ENCODE measurements at places on chromosomes 1 and 21.

- no peak for DNase-seq
Observed at GRCh38 chr1:192635041-192635440, 906 bp upstream of the RGS13 start.

DNA sequence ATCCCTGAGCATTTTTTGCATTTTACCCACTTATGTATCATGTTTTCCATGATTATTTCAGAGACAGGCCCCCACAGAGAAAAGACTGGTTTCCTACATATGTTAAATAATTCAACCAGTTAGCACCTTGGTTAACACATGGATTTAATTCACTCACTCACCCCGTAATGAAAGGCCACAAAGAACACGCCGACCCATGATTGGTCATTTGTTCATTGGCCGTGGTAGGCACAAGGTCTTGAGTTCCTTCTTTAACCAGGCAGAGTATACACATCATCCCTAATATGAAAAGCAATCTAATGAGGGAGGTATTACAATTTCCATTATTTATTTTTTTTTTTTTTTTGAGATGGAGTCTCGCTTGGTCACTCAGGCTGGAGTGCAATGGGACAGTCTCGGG lies 50.6 kb downstream of the RPS6KA1 start:
- no peak for DNase-seq

GRCh38 chr1:45429561-45430159 lies 61.3 kb downstream of the TESK2 start:
- DNase-seq = no peak

- DNase-seq = peak; percentile 98
Observed at GRCh38 chr1:84847253-84848250, 45.5 kb downstream of the LPAR3 start.

DNA sequence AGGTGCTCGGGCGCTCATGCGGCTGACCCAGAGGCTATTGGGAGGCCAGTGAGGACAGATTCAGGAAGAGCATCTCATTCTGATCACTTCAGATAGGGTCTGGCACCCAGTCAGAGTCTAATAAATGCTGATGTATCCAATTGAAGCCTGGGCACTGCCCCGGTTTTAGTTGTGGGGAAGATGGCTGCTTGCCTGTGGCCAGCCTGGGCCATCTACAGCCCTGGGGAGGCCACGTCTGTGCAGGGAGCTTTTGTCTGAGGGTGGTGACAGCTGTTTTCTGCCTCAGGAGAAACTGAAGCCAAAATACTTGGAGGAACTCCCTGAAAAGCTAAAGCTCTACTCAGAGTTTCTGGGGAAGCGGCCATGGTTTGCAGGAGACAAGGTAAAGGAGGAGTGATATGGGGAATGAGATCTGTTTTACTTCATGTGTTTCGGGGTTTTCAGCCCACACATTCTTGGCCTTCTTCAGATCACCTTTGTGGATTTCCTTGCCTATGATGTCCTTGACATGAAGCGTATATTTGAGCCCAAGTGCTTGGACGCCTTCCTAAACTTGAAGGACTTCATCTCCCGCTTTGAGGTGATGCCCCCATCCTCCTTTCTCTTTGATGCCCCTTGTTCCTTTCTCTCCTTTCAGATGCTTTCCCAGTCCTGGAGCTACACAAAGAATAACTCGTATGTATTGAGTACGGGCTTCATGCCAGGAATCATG lies 2.8 kb downstream of the GSTM5 start:
- DNase-seq = no peak

DNA sequence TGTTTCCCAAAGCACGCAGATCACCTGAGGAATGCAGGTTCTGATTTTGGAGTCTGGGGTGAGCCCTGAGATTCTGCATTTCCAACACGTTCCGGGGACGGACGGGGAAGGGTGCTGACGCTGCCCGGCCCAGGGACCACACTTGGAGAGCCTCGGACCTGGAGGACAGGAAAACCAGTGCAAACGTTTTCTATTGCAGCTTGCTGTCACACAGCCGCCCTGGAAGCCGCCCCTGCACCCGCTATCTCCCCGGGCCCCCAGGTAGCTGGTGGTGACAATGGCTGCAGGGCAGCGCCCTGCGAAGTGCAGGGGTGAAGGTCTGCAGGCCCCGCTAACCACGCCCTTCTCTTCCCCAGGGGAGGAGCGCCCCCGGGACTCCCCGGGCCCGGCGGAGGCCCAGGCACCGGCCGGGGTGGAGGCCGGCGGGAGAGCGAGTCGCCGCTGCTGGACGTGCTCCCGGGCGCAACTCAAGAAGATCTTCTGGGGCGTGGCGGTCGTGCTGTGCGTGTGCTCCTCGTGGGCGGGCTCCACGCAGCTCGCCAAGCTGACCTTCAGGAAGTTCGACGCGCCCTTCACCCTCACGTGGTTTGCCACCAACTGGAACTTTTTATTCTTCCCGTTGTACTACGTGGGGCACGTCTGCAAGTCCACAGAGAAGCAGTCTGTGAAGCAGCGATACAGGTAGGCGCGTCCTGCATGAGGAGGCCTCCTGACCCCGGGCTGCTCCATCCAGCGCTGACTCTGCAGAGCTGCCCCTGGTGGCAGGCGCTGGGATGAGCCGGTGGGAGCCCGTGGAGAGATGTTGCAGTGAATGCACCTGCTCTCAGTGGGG lies 142.0 kb upstream of the COA6 start:
- peak; percentile 86 for DNase-seq

DNA sequence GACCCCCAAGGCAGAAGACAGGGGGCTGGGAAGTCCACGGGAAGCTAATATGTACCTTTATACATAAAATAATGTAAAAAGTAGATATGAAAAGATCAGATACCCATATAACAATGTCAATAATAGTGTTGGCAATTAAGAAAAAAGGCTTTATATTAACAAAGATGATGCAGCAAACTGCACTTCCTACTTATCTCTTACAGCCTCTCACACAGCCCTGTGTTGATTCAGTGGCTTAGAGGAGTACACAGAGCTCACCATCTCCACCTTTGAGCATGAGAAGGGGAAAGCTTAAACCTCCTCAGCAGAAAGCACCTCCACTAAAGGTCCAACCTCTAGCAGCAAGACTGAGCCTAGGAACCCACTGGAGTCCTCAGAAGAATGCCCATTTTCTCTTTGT lies 7.2 kb upstream of the VSIG8 start:
- DNase-seq = peak; percentile 69

DNA sequence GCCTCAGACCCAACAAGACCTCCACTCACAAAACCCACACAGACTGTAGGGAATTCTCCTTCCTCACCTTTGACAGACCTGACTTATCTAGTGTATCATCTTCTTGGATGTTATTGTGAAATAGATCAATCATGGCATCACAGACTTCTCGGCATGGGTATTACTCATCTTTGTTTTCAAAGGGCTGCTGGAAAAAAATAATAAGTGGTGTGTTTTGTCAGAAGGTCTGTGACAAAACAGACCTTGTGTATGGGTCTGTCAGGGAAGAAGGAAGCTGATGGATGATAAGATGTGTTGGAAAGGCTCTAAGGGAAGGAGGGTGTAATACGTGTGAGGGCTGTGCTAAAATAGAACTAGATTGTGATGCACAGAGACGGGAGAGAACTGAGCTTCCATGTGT lies 13.9 kb upstream of the S100A7 start:
- DNase-seq = no peak

DNA sequence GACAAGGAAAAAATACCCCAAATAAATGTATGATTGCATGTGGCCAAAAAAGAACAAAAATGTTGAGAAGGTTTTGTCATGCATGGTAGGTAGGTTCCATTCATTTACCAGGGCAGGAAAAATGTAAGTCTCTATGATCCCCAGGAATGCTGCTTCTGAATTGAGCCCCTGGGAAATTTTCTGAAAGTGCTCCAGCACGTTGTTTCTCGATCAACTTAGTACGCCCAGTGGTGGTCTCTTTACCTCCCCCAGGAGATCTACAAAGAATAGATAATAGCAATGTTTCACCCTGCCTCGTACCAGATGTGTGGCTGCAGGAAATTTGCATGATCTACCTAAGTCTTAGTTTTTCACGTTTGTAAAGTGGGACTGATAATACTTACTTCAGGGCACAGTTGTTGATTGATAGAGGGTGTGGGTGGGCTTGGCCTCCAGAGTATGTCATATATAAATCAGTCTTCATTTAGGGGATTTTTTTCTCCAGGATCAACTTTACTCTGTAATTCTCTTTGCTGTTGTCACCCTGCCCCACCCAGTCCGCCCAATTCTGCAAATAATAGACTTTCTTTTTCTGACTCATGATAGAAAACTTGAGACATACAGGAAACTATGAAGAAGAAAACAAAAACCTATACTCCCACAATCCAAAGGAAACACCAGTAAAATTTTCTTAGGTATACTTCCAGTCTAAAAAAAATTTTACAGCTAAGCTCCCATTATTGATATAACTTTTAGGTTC lies 462.0 kb upstream of the RUNX1 start:
- DNase-seq = no peak

GRCh38 chr1:99731384-99731783 lies 35.1 kb downstream of the FRRS1 start:
- DNase-seq = no peak

- DNase-seq = peak; percentile 74
Observed at GRCh38 chr1:67052741-67053534, 1.0 kb downstream of the SLC35D1 start.

DNA sequence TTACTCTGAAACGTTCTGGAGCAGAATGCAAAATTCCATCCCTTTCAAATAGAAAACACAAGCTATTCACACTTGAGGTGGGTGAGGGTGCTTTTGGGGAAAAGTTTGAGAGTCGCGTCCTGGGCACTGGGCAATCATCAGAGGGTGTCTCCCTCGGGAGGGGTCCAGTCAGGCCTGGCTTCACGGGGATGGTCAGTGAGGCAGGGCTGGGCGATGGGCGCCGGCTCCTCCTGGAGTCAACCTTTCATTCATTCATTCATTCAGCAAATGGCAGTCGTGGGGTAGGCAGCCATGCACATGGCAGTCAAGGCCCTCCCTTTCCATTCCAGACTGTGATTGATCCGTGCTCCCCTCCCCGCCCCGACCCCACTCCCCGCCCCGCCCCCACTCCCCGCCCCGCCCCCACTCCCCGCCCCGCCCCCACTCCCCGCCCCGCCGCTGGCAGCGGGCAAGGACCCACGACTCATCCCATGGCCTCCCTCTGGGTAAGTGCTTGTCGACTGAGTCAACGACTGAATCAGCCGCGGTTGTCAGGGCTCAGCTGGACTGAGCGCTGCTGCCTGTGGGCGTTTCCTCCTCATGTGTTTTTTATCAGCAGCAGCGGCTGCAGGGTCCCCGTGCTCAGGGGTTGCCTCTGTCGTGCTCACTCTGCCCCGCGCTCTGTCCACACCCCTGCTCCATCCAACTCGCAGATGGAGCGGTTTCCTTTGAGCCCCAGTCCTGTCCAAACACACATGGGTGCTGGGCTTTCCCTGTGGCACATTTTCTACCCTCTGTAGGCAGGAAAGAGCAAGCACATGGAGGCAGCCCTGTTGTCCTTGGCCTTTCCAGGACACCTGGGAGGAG lies 12.5 kb upstream of the SPSB1 start:
- DNase-seq = peak; percentile 57

GRCh38 chr1:86409416-86410021 lies 13.4 kb upstream of the ODF2L start:
- DNase-seq = peak; percentile 94

GRCh38 chr1:157652859-157653493 lies 47.6 kb downstream of the FCRL3 start:
- DNase-seq = no peak

DNA sequence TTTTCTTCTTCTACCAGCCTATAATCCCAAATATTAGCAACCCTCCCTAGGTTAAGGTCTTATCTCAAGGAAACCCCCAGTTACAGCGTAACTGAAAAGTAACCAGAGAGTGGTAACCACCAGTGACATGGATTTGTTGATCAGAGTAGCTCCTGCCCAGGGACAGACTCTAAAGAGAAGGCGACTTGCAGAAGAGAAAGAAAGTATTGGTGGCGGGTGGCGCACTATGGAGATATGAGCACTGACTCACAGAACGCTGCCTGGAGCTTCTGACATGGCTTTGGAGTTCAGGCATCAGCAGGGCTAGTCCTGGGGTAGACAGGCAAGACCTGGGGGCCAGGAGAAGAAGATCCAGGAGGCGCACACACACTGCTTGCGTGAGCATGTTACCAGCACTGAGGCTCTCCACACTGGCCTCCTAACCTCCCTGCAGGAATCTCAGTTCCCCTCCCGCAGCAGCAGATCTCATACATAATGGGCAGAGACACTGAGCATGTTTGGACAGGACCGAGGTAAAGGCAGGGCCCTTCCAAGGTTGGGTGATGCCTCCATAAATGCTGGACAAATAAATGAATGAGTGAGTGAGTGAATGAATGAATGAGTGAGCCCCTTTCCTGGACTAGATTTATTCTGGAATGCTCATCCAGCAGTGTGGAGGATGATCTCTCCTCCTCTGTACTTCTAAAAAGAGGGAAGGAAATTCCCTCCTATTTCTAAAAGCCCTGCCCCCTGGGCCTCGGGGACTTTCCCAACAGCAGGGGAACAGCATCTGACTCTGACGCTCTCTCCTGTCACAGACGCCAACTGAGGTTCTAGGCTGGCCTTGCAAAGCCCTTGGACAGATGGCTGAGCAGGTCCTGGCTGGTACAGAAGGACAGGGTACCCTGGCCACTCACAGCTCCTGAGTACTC lies 175.5 kb downstream of the CLIC6 start:
- DNase-seq = no peak

- no peak for DNase-seq
Observed at GRCh38 chr1:102967786-102968185, 140.5 kb downstream of the COL11A1 start.

DNA sequence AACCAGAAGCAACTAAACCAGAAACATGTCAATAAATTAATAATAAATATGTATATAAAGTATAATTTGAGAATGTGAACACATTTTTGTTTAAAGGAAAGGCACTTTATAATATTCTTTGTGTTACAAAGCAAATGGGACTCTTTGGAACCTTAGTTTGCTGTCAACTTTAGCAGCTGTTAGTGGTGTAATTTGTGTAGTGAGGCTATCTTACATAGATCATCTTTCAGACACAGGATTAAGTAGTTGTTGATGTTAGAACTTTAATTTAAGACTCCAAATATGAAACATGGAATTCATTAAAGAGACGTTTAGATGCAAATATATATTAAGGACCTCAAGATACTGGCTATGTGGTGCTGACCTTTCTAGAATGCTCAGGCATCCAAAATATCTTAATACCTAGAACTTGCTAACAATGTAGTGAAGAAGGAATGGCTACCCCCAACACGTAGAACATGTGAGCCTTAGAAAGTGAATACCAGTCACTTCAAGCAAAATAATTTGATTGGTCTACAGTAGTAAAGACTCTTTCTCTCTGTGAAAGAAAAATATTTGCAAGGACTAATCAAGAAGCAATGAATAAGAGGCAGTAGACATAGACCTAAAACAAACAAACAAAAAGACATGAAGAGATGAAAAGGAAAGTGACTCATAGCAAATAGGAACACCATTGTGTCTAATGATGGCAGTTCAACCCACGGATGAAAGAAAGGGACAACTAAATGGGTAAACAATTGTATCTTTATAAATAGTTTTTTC lies 811.4 kb downstream of the USP25 start:
- peak; percentile 78 for DNase-seq

All from DMS53 (cell line).